ENCODE measurements at places on chromosomes 4 and X.

- no peak for DNase-seq
Measured at GRCh38 chr4:19375931-19376330, 875.8 kb upstream of the SLIT2 start.

- DNase-seq: no peak
Measured at GRCh38 chr4:188023682-188024081, 28.1 kb downstream of the ZFP42 start.

GRCh38 chrX:14920196-14920595, 47.0 kb downstream of the MOSPD2 start:
- DNase-seq: peak; percentile 44

DNA sequence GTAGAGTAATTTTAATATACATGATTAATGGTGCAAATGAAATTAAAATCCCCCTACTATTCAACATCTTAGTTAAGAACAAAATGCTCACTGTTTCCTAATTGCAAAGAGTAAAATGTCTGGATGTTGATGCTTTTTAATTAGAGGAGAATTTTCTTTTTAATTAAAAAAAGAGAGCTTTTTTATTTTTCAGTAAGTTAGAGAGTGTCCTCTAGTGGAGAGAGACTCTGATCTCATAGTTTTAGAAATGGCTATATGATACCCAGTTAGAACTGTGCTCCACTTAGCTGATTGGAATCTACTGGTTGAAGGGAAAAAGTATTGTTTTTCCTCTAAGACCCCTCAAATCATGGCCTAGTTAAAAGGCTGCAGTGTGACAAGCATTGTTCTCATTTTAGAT, 312.0 kb upstream of the MAGEB2 start:
- DNase-seq: no peak

- no peak for DNase-seq
Measured at GRCh38 chr4:82989575-82990429, 20.8 kb downstream of the LIN54 start.

GRCh38 chr4:75555294-75556164, at the start of gene ODAPH:
Gene ODAPH, plus strand, starts transcription at chr4:75556066. Its CDS starts 17 bp downstream, at chr4:75556083.
- no peak for DNase-seq

GRCh38 chrX:18575744-18576143, 96.2 kb downstream of the RS1 start:
- no peak for DNase-seq
